ENCODE measurements at places on chromosomes 5 and 9. TPM values are rescaled to one million over a fixed set of nuclear protein-coding genes. Genes with fewer than 3 reads are reported as not detected.

DNA sequence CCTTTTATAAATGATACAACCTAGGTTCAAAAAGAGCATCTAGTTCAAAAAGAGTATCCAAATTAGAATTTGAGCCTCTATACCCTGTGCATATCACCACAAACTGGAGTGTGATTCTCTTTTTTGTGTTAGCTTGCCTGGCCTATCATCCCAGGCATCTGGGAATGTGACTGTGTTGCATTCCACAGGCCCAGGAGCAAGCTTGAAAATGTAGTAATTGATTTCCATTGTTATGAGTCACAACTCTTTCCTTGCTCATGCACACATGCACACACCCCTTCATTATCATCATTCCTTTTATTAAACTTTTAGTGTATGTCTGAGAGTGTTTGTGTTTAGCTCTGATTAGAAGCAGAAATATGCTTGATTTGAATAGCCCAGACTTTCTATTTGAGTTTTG, 75.2 kb downstream of the FCHO2 start:
- no peak for DNase-seq

DNA sequence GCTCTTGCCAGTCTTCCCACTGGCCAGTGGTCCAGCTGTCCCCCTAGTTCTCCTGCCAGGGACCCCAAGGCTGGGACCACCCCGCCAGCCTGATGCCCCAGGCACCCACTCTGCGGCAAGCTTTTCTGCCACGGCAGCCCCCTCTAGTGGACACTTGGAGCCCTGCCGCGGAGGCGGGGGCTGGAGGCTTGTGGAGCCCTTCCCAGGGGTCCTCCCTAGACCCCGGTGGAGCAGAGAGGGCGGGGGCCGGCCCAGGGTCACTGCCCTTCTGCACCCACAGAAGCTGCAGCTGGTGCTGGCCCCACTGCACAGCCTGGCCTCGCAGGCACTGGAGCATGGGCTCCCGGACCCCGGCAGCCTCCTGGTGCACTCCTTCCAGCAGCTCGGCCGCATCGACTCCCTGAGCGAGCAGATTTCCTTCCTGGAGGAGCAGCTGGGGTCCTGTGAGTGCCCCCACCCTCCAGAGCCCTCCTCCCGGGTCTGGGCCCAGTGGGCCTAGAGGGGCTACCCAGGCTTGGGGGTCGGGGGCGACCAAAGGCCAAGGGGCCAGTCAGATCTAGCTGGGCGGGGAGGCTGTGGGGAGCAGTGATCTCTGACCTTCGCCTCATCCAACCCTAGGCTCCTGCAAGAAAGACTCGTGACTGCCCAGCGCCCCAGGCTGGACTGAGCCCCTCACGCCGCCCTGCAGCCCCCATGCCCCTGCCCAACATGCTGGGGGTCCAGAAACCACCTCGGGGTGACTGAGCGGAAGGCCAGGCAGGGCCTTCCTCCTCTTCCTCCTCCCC, 9.1 kb downstream of the EGFL7 start:
- DNase-seq: no peak

- no peak for DNase-seq
Observed at GRCh38 chr5:98791001-98791519, 17.6 kb downstream of the RGMB start.

DNA sequence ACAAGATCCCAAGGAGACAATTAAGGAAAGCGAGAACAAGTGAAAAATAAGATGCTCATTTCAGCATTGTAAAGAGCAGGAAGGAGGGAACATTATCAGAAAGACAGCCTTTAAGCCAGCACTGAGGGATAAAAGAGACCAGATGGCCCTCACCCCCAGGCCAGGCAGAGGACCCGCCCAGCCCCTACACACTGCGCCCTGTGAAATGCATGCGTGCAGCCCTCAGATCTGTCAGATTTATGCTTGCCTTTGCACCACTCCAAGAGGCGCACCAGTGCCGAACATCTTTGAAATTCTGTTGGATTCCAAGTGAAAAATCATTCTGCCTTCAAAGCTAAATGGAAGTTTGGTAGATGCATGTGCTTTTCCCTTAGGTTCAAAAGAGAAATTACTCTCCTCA, 378.0 kb downstream of the MLLT3 start:
- no peak for DNase-seq

GRCh38 chr5:119357808-119358529, 2.1 kb downstream of the TNFAIP8 start:
- no peak for DNase-seq

- no peak for DNase-seq
Observed at GRCh38 chr5:16995372-16995771, 59.3 kb upstream of the MYO10 start.

DNA sequence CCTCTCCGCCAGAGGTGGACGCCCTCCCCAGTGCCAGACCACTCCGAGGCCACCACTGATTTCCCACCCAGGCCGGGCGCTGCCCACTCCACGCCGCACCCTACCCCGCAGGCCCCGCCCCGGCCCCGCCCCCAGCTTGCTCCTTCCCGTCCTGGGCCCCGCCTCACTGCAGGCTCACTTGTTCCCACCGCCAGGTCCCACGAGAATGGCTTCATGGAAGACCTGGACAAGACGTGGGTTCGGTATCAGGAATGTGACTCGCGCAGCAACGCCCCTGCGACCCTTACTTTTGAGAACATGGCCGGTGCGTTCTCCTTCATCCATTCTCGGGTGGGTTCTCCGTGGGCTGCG, 6.5 kb downstream of the LRRC26 start:
- DNase-seq: no peak

HAND1 gene
- 23.4 TPM for total RNA-seq

All from Right ventricle myocardium superior (tissue), 1 donor.